Tibial artery (tissue), 4 donors: ENCODE measurements at places on chromosomes 7 and 10.

- H3K36me3 ChIP-seq = peaks cover 11% of the 10 kb centered on the region
- no peak overlapping the region for H3K27ac ChIP-seq
- H3K4me3 ChIP-seq = no peak overlapping the region
- H3K27me3 ChIP-seq = peaks cover 9% of the 10 kb centered on the region
These were observed 11.1 kb downstream of the TRPV6 start for GRCh38 chr7:142874409-142874808.

DNA sequence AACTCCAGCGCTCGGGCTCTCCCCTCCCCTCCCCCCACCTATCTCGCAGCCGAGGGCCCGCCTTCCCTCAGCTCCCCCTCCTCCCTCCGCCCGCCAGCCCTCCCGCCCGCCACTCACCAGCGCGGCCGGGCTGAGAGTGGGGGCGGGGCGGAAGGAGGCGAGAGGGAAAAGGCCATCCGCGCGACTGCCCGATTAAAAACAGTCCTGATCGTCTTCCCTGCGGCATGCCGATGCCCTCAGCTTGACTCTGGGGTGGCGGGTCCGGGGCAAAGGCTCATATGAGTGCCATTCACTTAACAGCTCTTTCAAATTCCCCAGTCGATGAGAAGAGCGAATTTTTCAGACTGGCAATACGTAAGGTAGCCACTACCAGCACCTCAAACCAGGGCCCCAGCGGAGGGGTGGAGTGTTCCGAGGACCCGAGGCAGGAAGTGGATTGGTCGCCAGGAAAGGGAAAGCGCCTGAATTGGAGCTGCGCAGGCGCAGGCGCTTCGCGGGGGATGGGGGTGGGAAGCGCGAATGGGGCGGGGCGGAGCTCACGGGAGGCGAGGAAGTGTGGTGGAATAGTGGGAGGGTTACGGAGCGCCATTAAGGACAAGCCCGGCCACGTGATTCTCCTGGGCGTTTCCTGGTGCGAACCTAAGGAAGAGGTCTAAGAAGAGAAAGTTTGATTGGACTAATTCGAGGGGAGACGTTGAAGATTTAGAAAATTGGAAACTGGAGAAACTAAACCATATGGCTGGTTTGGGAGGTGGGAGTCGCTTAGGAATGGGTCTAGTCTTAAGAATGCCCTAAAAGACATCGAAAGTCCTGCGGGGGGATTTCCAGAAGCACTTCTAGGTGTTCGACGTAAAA is at the start of gene UPF2:
UPF2 (minus strand) TSS at position 13 of the 855 bp plus-strand sequence. CDS start 7,386 bp downstream, outside the sequence.
- peak; percentile 99 for DNase-seq
- H3K4me3 ChIP-seq = peak within 1 kb of the TSS; percentile 98
- no peaks in the 10 kb centered on the region for H3K36me3 ChIP-seq
- no peaks in the 10 kb centered on the region for H3K27me3 ChIP-seq
- H3K27ac ChIP-seq = peak within 1 kb of the TSS; percentile 88

DNA sequence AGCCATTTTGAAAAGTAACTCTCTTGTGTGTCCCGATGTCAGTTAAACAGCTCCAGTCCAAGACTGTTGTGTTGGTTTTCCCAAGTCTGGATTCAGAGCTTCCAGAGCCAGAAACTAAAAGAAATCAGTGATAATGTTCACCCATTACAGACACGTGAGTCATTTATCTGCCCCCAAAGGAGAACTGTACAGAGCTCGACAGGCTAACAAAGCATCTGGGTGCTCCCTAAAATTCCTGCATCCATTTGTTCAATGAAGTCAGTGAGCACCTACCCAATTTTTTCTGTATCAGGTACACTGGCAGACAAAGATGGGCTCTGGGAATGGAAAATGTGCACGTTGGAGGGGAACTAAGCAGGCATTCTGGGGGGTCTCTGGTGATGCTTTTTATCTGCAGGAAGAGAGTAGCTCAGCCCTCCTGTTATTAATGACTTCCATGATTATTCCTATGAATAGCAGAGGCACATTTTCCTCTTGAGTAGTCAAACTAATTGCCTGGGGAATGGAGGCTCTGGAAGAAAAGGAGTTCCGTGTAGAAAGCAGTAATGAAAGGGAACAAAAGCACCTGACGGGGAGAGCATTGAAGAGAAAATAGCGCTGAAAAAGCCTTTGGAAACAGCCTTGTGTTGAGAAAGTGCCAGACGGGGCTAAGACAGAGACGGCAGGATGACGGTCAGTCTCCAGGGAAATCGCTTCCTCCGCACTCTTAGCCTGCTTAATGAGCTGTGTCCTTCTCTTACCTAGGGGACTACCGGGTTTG is 75.3 kb downstream of the GAD2 start:
- no peaks in the 10 kb centered on the region for H3K27me3 ChIP-seq
- no peak overlapping the region for H3K27ac ChIP-seq

DNA sequence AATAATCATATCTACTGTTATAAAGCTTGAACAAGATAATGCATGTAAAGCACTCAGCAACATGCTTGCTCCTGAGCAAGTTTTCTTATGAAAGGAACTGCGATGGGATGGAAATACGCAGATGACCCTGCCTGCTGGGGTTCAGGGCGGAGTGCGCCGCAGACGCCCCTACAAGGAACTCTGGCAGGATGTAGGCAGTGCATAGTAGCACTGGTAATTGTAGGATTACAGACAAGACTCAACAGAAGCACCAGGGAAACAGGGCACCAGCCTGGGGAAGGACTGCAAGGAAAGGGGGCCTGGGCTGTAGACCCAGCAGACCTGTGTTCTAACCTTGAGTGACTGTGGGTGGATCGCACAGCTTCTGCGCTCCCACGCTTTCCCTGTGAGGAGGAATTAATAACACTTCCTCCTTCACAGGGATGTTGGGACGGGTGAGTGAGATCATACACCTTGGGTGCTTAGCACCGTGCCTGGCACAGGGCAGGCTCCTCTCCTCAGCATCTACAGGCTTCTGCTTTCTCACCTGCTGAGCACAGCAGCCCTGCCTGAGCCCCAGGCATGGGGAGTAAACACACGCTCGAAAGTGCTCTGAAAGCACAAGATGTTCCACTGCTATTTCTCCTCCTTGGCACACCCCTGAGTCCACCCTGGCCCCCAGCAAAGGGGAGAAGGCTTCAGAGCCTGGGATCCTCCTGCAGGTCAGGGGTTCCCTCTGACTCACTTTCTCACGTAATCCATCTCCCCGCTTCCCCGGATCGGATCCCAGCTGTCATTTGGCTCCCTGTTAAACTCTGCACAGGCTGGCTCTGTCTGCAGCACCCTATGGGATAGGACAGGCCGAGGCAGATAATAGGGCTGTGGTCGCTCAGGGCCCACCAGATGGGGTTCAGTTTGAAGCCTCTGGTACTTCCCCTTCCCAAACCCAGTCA is 19.2 kb downstream of the ITPRIP start:
- H3K4me1 ChIP-seq = peaks cover 77% of the 10 kb centered on the region
- peaks cover 17% of the 10 kb centered on the region for H3K36me3 ChIP-seq
- peak overlapping the region; percentile 66 for H3K27ac ChIP-seq

GRCh38 chr10:77274046-77274795 is 363.4 kb downstream of the KCNMA1 start:
- no peak overlapping the region for H3K27ac ChIP-seq
- H3K36me3 ChIP-seq = no peaks in the 10 kb centered on the region
- H3K4me3 ChIP-seq = no peak overlapping the region
- peaks cover 16% of the 10 kb centered on the region for H3K4me1 ChIP-seq
- no peaks in the 10 kb centered on the region for H3K27me3 ChIP-seq
- DNase-seq = no peak

DNA sequence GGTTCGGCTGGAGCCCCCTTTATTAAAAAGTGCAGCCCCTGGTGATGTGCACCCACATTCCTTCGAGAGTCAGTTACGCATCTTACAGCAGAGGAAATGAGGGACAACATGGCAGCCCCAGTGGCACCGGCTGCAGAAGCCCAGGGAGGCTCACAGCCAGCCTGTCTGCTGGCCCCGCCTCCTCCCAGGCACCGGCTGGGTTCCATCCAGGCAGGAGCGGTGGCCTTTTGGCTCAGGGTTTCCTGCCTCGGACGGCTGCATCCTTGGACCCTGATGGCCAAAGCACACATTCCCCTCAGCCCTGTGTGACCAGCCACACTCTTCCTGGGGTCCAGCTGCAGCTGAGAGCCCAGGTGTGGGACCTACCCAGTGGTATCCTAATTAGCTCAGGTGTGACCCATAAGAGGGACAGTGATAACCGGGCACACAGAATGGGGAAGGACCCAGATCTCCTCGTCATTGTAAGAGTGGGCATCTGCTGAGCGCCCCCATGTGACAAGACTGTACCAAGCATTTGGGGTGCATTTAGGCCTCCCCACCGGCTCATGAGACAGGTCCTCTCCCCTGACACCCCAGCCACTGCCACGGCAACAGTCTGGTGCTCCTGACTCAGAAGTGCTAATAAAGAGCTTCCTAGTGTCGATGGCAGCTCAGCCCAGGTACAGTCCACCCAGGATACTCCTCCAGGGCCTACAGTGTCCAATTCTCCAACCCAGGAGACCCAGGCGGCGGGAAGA is 63.3 kb upstream of the CHST15 start:
- H3K27me3 ChIP-seq = no peaks in the 10 kb centered on the region
- DNase-seq = peak; percentile 72
- H3K4me3 ChIP-seq = no peak overlapping the region
- H3K36me3 ChIP-seq = no peaks in the 10 kb centered on the region
- peaks cover 55% of the 10 kb centered on the region for H3K4me1 ChIP-seq

- no peaks in the 10 kb centered on the region for H3K27me3 ChIP-seq
- DNase-seq = no peak
- H3K4me3 ChIP-seq = no peak overlapping the region
- H3K4me1 ChIP-seq = no peaks in the 10 kb centered on the region
These were observed 38.4 kb upstream of the PDE1C start for GRCh38 chr7:32108651-32109050.

DNA sequence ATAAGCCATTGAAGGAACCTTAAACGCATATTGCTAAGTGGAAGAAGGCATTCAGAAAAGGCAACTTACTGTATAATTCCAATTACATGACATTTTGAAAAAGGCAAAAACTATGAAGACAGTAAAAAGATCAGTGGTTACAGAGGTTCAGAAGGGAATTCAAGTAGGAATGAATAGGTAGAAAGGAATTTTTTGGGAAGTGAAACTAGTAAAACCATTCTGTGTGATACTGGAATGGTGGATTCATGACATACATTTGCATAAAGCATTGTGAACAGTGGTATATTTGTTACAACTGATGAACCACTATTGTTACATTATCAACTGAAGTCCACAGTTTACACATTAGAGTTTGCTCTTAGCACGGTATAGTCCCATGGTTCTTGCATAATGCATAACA is 114.2 kb upstream of the GPR22 start:
- no peak overlapping the region for H3K27ac ChIP-seq
- H3K4me1 ChIP-seq = no peaks in the 10 kb centered on the region
- no peak for DNase-seq
- no peaks in the 10 kb centered on the region for H3K27me3 ChIP-seq
- H3K36me3 ChIP-seq = peaks cover 15% of the 10 kb centered on the region

DNA sequence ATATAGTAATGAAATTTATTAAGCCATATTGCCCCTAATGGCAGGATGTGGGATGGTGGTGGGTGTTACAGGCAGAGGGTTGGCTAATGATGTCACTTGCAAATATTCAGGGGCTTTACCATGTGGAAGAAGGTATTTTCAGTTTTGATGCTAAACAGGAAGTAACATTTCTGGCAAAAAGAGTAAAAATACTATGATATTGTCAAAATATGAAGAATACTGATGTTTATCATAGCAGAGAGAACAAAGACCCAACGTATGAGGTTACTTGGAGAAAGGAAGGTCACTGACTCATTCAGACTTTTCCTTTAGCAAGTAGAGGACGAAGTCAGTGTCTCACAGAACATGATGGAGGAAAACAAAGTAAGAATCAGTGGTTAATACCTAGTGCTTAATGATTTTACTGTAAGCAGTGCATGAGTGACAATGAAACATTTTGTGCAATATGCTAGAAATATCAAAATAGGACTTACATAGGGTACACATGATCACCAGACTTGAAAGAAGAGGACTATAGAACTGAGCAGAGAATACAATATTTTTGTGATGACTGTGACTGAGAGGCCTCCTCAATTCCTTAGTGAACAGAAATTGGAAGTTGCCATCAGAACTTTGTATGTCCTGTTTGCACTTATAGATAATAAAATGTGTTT is 89.7 kb upstream of the STEAP4 start:
- no peak overlapping the region for H3K27ac ChIP-seq
- H3K4me1 ChIP-seq = no peaks in the 10 kb centered on the region
- H3K36me3 ChIP-seq = no peaks in the 10 kb centered on the region
- H3K27me3 ChIP-seq = no peaks in the 10 kb centered on the region

GRCh38 chr10:132865171-132865631 is 77.2 kb downstream of the CFAP46 start:
- H3K27me3 ChIP-seq = no peaks in the 10 kb centered on the region
- no peak overlapping the region for H3K27ac ChIP-seq
- peak; percentile 41 for DNase-seq
- no peaks in the 10 kb centered on the region for H3K36me3 ChIP-seq
- H3K4me1 ChIP-seq = no peaks in the 10 kb centered on the region
- H3K4me3 ChIP-seq = no peak overlapping the region

DNA sequence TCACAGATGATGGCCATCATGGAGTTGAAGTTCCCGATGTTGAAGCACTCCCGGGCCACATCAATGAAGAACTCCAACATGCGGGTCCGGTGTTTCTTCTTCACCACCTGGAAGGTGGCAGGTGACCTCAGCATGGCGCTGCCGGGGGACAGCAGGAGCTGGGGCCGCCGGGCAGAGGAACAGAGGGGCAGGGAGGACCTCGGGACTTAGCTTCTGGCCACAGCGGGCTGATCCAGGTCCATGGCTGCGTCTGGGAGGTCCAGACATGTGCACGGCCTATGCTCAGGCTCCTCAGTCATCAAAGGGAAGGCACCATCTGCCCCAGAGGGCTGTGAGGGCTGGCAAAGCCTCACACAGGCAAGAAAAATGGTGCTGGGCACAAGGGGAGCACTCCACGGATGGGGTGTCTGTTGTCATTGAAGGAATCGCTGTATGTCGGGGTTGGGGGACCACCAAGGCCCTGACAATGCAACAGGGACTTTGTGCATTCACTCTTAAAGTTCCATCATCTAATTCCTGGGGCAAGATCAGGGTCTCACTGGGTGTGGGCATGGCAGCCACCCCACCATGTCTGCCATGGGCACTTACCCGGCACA is 60.9 kb downstream of the CSGALNACT2 start:
- H3K27ac ChIP-seq = no peak overlapping the region
- H3K4me3 ChIP-seq = no peak overlapping the region
- no peak for DNase-seq
- no peaks in the 10 kb centered on the region for H3K27me3 ChIP-seq
- peaks cover 7% of the 10 kb centered on the region for H3K4me1 ChIP-seq

DNA sequence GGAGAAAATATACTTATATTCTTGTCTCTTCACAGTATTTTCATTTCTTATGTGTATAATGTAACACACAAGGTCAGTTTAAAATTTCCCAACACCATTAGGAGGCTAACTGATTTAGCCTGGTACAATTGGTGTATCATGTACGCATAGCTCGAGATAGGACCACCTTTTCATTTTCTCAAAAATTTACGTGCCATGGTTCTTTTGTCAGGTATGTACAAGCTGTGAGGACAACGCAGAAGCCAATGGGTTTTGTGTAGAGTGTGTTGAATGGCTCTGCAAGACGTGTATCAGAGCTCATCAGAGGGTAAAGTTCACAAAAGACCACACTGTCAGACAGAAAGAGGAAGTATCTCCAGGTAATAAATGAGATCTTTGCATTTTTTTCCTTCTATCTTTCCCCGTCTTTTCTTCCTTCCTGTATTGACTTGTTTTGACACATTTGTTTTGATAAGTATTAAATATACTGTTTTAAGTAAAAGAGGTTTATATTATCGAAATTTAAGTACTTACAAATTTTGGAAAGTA is 55.0 kb downstream of the TRIM24 start:
- no peak for DNase-seq
- no peaks in the 10 kb centered on the region for H3K4me1 ChIP-seq
- H3K36me3 ChIP-seq = peaks cover 50% of the 10 kb centered on the region
- no peak overlapping the region for H3K4me3 ChIP-seq
- no peaks in the 10 kb centered on the region for H3K27me3 ChIP-seq

GRCh38 chr7:36238138-36238537 is 85.1 kb downstream of the EEPD1 start:
- DNase-seq = no peak
- H3K27me3 ChIP-seq = no peaks in the 10 kb centered on the region
- H3K36me3 ChIP-seq = peaks cover 6% of the 10 kb centered on the region
- H3K4me3 ChIP-seq = no peak overlapping the region
- H3K27ac ChIP-seq = no peak overlapping the region
